ENCODE measurements at places on chromosomes 5 and 9.

- no peak for DNase-seq
Observed at GRCh38 chr5:60195083-60195482, 301.6 kb upstream of the PDE4D start.

DNA sequence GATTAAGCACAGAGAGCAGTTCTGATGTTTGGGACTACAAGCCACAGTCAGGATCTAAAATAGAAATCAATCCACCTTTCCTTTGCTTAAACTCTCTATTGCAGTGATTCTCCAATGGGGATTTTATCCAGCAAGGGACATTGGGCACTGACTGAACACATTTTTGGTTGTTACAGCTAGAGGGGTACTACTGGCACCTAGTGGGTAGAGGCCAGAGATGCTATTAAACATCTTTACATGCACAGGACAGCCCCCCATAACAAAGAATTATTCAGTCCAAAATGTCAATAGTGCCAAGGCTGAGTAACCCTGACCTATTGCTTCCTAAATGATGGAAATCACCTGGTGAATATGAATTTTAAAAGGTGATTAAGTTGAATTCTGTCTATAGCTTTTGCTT lies 12.0 kb downstream of the ZNF622 start:
- DNase-seq, result no peak

- DNase-seq, result no peak
Observed at GRCh38 chr5:146744068-146744745, 134.3 kb downstream of the PPP2R2B start.

GRCh38 chr9:2351324-2351723 lies 270.3 kb upstream of the VLDLR start:
- no peak for DNase-seq

DNA sequence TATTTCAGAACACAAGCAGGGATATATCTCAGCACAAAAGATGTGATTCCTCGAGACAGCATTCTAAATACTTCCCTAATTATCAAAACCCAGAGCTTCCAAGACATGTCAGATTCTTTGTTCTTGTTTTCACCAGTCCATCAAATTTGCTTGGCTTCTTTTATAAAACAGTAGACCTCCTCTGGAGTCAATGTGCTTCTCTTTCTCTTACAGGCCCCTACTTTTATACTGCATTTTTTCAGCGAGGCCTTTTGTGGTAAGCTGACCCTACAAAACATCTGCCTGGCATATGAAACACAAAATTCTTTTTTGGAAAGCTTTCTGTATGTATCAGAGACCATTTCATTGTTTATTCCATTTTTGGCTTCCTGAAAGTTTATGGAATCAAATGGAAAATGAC lies 81.8 kb downstream of the ARSB start:
- no peak for DNase-seq

GRCh38 chr5:158810615-158811014 lies 289.1 kb downstream of the EBF1 start:
- no peak for DNase-seq

- no peak for DNase-seq
Observed at GRCh38 chr5:41325074-41325473, 111.7 kb upstream of the C6 start.

GRCh38 chr9:111661150-111661801 lies at the start of gene GNG10:
Gene GNG10, plus strand, starts transcription at chr9:111661605. Its CDS starts 30 bp downstream, at chr9:111661635.
- no peak for DNase-seq

- no peak for DNase-seq
Observed at GRCh38 chr5:32182463-32183063, 8.4 kb upstream of the GOLPH3 start.

GRCh38 chr5:179878222-179879002 lies 19.8 kb upstream of the MRNIP start:
- DNase-seq, result no peak

- no peak for DNase-seq
Observed at GRCh38 chr9:132268725-132269352, 85.9 kb downstream of the SETX start.

DNA sequence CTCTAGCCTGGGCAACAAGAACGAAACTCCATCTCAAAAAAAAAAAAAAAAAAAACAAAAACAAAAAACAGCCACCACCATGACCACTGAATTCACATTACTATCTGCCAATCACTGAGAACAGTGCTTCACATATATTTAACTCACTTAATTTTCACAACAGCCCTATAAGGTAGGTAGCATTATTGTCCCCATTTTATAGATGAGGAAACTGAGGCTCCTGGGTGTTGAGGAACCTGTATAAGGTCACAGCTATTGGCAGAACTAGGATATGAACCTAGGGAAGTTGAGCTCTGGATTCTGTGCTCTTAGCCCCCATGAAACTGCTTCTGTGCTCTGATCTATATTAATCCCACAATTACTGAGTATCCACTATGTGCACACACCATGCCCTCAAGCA lies 283.7 kb downstream of the CRB2 start:
- DNase-seq, result no peak

- no peak for DNase-seq
Observed at GRCh38 chr5:1918488-1919208, 35.9 kb upstream of the IRX4 start.

DNA sequence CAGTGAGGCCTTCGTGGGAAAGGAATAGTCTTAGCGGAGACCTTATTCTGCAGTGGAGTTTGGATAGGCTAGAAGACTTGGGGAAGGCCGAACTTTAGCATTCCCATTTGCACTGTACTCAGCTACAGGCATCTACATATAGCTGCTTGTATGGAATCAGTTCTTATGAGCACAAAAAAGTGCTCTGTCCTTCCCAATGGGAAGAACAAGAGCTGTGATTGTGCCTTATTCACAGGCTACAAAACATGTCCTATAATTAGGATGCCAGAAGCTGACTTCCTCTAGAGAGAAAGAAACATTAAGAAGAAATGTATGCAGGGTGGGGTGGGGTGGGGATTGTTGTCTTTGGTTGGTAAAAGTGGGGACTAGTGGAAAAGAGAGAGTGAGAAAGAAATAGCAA lies 154.7 kb downstream of the ATP10B start:
- DNase-seq, result no peak

DNA sequence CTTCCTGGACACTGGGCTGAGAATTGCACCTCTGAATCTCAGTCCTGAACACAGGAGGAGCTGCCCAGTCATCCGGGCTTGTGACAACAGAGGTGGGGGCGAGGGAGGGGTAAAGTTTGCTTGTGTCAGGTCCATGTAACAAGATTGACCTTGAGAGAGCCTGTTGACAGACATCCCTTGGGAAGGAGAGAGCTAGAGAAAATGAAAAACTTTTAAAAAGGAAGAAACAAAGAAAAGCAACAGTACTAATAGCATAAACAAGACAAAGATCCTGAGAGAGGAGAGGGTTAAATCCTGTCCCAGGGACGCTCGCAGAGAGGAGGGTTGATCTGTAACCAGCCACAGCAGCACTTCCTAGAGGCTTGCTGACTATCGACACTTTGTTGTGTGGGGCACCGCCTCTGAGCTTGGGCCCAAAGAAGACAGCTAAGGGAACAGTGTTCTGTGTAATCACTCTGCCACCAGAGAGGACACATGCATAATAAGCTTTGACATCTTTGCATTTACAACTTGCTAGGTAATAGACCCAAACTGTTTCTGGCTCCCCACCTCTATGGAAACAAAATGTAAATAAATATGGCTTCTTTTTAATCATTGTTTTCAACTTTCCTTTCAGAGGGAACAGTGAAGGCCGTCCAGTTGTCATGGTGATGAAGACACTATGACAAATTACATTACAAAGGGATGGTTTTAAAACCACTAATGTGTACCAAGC lies 363.7 kb downstream of the CSNK1G3 start:
- no peak for DNase-seq

GRCh38 chr5:81909677-81910076 lies 62.1 kb upstream of the ATG10 start:
- no peak for DNase-seq

- DNase-seq, result no peak
Observed at GRCh38 chr9:96420468-96421219, 2.5 kb upstream of the ZNF367 start.

DNA sequence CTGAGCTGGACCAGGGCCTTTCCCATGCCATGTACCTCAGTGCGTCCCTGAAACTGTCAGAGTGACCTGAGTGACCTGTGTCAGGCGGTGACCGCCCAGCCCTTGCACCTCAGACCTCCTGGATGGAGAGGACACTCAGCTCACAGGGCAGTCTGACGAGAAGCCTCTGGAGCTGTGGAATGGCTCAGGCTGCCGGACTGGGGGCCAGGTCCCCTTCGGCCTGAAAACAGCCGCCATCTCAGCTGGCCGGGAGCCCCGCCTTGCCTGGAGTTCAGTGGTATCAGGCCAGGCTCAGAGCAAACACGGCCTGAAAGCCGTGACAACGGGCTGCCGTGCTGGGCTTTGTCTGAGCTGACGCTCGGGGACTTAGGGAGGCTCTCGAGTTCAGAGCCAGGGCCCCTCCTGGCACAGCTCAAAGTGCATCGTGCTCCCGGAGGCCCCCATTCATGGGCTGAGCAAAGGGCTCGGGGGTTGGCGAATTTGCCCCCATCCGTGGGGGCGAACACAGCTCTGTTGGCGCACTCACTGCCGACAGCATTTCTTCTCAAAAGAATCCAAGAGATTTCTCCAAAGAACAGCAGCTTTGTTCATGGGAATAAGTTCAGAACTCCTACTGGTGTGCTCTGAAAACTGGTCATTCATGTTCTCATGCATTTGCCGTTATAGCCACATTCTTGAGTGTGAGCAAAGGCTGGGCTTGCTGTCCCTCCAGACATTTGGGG lies 8.4 kb upstream of the SLC9A3 start:
- no peak for DNase-seq

GRCh38 chr9:107389617-107390071 lies 99.9 kb downstream of the KLF4 start:
- DNase-seq, result peak; percentile 80

DNA sequence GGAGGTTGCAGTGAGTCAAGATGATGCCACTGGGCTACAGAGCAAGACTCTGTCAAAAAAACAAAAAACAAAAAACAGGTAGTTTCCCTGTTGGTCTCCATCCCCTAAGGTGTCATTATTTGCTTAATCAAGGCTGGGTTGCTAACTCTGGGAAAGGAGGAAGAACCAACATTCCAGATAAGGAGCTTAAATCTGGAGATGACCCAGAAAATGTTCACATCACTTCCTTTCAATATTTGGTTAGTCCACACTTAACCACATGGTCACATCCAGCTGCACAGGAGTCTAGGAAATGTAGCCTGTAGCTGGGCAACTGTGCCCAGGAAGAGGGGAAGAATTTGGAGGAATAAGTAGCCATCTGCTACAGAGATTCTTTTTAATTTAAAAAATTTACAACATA lies 25.9 kb upstream of the MEGF9 start:
- DNase-seq, result no peak

GRCh38 chr9:127049581-127049980 lies 72.9 kb downstream of the ANGPTL2 start:
- DNase-seq, result no peak

GRCh38 chr5:160851451-160851850 lies 560 bp downstream of the ATP10B start:
- no peak for DNase-seq

- DNase-seq, result no peak
Observed at GRCh38 chr5:103111468-103111867, 8.5 kb downstream of the GIN1 start.

DNA sequence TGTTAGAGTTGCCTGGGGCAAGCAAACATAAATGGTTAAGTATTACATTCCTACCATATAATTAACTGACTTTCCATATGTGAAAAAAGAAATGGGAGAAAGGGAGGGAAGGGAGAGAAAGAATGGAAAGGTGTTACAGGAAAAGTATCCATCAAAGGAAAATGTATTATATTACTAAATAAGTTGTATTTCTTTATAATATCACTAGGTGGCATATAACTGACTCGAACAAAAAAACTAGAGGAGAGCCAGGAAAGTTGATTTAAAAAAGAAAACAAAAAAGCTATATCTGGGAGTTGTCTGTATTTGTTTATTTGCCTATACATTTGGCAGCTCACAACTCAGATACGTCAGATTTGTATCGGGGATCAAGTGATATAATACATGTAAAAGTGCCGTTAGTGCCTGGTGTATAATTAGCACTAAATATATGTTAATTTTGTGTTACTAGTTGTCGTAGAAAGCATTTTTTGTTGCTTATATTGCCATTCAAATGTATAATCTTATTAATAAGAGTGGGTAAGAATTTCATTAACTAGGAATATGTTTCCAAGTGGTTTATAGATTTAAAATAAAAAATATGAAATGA lies 59.6 kb upstream of the ADAMTS19 start:
- DNase-seq, result no peak

DNA sequence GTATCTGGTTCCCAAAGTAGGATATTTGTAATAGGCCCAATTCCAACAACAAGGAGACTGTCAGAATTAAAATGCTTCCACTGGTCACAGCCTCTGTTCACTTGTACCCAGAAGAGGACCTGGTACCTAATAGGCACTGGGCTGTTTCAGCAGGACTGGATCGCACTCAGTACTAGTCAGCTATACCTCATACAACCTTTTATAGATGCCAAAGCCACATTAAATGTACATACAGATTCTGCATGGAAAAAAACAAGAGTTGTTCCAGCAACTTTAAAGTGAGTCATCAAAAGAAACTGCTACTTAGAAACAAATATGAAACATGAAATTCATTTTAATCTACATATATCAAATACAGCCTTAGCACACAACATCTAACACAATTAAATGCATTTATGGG lies 87.5 kb downstream of the GPR21 start:
- no peak for DNase-seq

- DNase-seq, result no peak
Observed at GRCh38 chr9:133590231-133590855, 18.8 kb downstream of the FAM163B start.

DNA sequence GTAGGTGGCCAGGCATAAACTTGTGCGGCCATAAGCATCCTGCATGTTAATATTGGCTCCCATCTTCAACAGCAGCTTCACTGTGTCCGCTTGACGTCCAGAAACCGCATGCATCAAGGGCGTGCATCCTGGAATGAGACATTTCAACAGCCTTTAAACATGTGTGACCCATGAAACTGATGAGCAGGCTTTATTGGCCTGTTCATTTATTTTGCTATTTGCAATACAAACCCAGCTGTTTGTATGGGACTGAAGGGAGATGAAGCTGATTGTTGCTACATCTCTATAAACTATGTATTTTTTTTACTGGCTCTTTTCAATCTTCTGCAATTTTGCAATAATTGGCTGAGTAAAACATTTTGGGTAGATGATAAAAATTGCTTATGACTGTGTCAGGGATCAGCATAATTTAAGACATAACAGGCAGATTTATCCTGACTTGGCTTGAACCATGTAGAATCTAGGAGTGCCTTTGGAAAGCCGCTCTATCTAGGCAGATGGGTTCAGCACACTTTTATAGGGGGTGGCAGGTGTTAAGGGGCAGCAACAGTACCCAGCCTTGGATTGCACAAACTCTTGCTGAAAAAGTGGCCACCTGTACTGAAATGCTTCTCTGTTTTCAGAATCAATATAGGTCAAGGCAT lies 56.9 kb downstream of the ANKRD55 start:
- DNase-seq, result no peak

GRCh38 chr5:67090593-67090992 lies 106.0 kb downstream of the CD180 start:
- no peak for DNase-seq

GRCh38 chr9:129751841-129752801 lies 721 bp downstream of the PTGES start:
- DNase-seq, result peak; percentile 68

DNA sequence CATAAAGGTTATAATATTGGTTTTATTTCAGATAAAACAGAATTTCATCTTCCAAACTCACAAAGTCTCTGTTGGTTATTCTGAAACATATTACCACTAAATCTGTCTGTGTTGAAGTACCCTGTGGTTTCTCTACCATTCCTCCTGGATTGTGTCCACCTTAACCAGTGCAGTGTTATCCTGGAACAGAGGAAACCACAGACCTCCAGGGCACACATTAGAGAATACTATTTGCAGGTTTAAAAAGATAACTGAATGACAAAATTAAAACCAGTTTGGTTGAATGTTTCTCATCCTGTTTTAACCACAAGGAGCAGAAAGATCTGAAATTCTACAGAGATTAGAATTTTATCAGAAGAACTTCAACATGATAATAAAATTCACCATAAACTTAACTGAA lies 251.8 kb downstream of the CWC27 start:
- no peak for DNase-seq

All from LNCaP clone FGC (cell line).